ENCODE measurements at places on chromosomes 3 and 15.
A peak's percentile ranks its signal among the peaks of the same experiment; 100 is the strongest.

DNA sequence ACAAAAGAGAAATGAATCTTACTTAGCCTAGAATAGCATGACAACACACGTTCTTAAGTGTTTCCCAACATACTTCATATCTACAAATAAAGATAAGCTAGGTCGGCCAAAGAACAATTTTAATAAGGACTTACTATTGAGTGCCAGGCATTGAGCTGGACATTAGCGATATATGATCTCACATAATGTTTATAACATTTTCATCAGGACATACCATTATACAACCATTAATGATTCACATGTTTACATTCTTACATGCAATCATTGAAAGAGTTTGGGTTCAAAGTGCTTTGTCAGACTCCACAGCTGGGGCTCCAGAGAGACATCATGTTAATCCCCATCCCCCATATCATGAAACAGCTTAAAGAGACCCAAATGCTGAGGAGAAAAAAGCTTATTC lies 189.0 kb downstream of the STT3B start:
- DNase-seq: no peak

- no peak for DNase-seq
Measured at GRCh38 chr3:100545371-100545770, 53.0 kb downstream of the TMEM45A start.

- DNase-seq: no peak
Measured at GRCh38 chr3:188829576-188829975, 342.2 kb upstream of the TPRG1 start.

- DNase-seq: no peak
Measured at GRCh38 chr3:130299531-130299930, 45.9 kb upstream of the COL6A5 start.

DNA sequence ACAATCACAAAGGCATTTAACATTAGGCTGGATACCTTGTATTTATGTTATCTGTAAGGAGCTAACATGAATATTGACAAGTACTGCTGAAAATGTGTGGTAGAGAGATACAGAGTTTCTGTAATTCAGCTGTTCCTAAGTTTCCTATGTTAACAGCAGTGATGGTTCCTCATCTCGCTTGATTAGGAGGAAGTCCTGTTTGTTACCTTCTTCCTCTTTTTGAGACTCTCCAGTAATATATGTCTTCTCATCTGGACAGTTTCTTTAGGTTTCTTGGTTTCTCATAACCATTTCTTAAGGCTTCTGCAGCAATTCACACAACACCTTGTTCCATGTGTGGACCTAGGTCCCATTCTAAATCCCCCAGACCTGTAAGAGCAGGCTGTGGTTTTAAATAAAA lies 11.4 kb upstream of the PEX5L start:
- no peak for DNase-seq

GRCh38 chr3:45773072-45773471 lies 23.3 kb downstream of the SLC6A20 start:
- DNase-seq: peak; percentile 6

GRCh38 chr3:184748219-184749135 lies 36.6 kb upstream of the MAGEF1 start:
- no peak for DNase-seq

DNA sequence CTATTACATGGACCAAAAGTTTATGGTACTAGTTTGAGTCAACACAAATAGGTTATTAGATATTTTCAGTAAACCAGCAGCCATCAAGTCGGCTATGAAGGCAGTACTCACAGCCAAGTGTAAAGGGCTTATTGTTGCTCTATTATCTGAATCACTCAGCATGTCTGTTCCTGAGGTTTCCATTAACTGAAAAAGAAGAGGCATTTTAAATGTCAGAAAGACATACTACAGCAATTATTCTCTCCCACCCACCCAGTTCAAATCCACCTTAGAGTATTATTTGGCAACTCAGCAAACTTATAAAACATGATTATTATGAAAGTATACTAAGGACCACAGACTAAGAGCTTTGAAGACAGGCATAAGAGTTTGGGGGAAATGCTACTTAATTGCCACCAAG lies 93.1 kb downstream of the BTD start:
- DNase-seq: no peak

- no peak for DNase-seq
Measured at GRCh38 chr3:127691489-127691888, 18.7 kb downstream of the ABTB1 start.

GRCh38 chr15:44018151-44018550 lies 176.9 kb downstream of the FRMD5 start:
- no peak for DNase-seq

DNA sequence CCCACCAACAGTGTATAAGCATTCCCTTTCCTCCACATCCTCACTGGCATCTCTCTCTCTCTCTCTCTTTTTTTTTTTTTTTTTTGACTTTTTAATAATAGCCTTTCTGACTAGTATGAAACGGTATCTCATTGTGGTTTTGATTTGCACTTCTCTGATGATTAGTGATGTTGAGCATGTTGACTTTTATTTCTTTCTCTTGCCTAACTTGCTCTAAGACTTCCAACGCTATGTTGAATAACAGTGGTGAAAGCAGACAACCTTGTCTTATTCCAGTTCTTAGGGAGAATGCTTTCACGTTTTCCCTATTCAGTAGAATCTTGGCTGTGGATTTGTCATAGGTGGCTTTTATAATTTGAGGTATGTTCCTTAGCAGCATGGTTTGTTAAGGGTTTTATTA lies 249.4 kb upstream of the MDFIC2 start:
- no peak for DNase-seq

GRCh38 chr15:76168237-76168984 lies 108.6 kb downstream of the TMEM266 start:
- no peak for DNase-seq

GRCh38 chr3:196506687-196507086 lies 3.1 kb upstream of the RNF168 start:
- no peak for DNase-seq

- DNase-seq: no peak
Measured at GRCh38 chr3:128473180-128473519, 6.5 kb upstream of the DNAJB8 start.

GRCh38 chr15:94135486-94136147 lies 95.7 kb upstream of the MCTP2 start:
- no peak for DNase-seq

DNA sequence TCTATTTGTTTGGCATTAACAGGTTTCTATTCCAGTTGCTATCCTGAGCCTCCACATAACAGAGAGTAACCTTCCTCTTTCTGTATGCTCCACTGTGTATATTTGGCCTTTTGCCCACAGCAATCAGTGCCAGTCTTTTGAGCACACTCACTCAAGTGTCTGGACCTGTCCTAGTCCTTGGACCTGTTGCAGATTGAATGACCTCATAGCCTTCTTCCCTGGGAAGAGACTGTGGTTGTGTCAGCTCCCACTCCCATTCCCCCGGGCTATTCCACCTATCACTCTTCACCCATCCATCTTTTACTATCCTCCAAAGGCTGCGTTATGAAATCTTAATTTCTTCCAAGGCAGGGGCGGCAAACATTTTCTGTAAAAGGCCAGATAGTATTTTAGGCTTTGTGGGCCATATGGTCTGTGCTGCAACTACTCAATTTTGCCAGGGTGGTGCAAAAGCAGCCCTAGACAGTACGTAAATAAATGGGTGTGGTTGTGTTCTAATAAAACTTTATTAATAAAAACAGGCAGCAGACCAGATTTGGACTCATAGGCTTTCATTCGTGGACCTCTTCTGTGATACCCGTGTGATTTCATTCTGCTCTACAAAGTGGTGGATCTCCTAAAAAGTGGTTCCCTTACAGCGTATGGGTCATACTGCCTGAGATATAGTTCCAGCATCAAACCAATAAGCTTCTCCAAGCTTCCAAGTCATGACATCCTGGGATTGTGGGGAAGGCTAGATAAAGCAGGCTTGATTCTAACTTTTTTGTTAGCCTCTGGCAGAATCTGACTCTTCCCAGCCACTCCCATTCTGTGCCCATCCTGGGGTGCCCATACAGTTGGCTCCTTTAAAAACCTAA lies 57.4 kb downstream of the CDAN1 start:
- no peak for DNase-seq

DNA sequence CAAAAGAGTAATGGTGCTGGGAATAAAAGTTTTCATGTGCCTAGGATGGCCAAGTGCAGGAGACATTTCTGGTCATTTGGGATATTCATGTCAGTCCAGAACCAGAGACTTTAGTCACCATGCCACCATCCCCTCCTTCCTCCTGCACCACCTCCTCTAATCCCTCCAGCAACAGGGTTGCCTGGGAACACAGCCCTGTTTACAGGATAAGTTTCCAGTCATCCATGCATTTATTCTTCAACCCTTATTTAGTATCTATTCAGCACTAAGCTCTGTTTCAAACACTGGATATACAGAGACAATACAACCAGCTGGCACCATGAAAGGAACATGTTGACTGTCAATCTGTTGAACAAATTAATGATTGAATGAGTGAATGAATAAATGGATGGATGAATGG lies 211.7 kb downstream of the CLSTN2 start:
- DNase-seq: no peak

DNA sequence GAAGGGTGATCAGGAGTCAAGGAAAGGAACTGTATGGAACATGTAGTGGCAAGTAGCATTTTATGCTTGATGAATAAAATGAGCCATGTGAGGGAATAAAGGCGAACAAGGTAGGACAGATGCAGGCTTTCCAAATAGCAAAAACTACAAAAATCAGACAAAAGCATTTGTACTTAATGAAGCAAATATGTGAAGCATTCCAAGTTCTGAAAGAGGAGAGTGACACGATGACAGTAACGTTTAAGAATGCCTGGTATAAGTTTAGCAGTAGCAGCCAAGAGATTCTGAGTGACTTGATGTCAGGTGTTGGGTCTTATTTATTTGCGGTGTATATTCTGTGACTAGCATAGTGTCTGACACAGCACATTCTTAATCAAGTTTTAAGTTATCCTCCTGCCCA lies 408.2 kb upstream of the RASGRP1 start:
- DNase-seq: no peak

DNA sequence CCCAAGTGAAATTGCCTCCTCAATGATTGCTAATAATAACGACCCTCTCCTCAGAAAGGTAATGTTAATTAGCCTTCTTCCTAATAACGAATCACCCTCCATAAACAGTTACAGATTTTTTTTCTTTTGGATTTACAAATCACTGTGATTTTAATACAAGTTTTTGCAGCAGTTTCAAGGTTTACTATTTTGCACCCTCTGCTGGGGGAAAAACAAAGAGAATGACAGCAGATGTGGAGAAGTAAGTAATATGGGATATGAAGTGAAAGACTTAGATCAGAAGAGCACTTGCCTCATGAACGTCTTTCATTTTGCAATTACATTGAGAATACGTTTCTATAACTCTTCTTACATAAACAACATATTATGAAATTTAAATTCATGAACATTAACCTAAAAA lies 16.1 kb upstream of the CNTN3 start:
- DNase-seq: no peak

DNA sequence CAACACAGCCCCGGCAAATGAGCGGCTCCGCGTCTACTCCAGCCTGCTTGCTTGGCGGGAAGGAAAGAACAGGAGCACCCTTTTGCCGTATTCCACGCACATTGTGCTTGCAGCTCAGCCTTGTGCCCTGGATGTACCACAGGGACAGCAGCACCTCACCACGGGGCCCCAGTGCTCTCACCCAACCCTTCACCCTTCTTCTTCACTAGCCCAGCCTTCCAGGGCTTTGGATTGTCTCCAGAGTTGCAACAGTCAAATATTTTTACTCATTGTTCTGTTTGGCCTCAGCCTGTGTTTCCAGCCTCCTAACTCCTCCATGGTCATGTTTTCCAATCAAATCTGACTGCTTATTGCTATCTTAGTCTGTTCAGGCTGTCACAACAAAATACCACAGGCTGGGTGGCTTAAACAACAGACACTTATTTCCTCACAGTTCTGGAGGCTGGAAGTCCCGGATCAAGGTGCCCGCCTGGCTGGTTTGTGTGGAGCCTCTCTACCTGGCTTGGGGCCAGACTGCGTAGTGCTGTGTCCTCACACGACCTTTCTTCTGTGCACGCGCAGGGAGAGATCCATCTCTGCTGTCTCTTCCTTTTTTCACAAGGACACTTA lies 79.2 kb upstream of the ABHD17C start:
- peak; percentile 71 for DNase-seq

- no peak for DNase-seq
Measured at GRCh38 chr3:78799681-78800080, 968.1 kb downstream of the ROBO1 start.

DNA sequence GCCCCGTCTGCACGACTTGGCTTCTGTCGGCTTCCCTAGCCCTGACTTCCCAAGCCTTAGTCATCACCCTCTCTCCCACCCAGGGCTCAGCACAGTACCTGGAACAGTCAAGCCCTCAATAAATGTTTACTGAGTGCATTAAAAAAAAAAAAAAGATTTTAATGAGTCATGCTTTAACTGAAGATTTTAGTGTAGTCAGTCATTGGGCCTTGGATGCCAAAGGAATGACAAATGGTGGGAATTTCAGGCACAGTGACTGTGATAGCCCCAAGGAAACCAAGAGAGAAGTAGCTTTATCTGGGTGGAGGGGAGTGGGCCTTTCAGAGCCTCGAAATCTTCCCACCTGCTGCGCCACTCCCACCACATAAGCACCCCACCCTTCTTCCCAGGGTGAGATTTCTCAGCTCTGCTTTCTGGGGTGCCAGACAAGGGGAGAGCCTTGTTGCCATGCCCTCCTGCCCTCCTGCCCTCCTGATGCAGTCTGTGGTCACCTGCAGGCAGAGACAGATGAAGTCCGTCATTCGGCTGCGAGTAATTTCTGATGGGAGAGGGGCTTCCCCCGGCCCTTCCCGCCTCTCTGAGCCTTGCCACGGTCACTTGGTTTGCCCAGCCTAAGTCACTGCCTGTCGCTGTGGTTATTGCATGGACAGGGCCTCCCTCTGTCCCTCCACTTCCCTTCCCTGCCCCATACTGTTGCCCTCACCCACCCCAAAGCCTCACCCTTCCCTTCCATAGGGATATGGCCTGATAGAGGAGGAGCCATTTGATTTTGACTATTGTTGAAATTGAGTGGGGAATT lies 41.8 kb downstream of the SMAD3 start:
- no peak for DNase-seq

DNA sequence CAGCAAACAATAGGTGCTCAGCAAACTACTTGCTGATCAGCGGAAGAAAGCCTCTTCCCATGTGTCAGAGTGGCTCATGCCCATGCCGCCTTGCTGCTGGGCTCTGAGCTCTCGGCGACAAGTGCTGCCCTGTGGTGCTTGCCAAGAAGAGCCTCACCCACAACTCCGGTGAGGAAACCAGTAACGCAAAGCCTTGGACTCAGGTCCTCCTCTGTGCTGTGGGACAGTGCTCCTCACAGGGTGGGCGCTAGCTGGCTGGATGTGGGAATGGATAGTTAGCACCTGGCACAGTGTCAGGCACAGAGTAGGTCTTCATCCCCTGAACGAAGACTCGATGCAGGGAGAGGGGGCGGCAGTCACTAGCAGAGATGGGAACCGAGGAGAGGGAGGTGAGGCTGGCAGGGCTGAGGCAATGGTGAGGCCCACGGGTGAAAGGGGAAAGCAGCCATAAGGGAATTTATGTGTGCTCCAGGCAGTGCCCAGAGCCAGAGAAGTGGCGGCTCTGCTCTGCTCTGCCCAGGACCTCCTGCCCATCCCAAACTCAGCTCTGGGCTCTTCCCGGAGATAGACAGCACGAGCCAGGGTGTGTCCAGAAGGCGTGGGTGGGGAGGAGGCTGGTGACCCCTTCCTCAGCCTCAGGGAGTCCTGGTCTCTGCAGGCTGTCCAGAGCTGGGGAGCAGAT lies 55.7 kb downstream of the IQSEC1 start:
- DNase-seq: no peak

Data from DMS79 treated with DMSO at 0.1 percent for 48 hours (cell line).